ENCODE measurements at places on chromosomes 4 and X.

DNA sequence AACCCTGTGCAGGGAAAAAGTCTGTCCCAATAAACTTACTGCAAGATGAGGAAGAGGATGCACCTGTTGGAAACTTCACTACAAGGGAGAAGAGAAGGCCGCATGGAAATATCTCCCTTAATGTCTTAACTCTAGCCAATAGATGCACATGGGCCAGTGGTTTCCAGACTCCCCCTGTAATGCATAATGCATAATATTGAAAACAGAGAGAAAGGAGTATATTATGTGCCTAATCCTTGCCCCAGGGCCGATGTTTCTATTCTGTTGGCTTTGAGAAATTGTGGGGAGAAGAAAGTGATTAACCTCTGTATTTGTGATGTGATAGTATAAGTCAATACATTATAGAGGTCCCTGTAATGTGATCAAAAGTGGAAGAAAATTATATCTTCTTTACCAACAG, 37.2 kb downstream of the INTS12 start:
- DNase-seq = no peak

GRCh38 chr4:150934022-150934421, 81.1 kb downstream of the LRBA start:
- no peak for DNase-seq

- no peak for DNase-seq
These were observed 133.0 kb downstream of the MAD2L1 start for GRCh38 chr4:119933606-119934005.

GRCh38 chr4:182454440-182455013, 211.3 kb downstream of the TENM3 start:
- DNase-seq = no peak

GRCh38 chr4:24988776-24989175, 42.0 kb downstream of the LGI2 start:
- peak; percentile 22 for DNase-seq

DNA sequence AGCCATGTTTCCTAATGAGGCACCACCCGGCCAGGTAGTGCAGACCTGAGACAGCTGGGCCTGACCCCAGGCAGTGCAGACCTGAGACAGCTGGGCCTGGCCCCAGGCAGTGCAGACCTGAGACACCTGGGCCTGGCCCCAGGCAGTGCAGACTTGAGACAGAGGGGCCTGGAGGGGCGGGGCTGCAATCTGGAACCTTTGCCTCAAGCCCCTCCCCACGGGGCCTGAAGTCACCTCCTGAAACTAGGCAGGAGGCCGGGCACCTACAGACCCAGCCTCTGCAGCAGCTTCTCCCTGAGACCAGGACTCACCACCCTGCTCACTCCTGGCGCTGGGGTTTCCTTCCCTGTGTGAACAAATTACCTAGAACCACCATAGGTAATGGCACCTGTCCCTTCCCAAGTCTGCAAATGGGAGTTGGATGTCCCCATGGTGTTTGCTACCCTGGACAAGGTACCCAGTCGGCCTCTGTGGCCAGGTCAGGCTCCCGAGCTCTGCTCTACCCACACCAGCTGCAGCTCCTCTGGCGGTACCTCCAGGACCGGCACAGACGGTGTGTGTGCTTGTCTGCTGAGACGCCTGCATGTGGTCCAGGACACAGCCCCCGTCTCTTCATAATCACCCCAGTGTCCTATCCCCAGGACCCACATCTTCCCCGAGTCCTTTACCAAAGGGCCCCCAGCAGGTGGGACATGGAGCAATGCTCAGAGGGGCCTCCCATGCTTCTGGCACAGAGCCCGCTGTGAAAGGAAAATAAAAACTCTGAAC, 53.1 kb upstream of the C4orf50 start:
- DNase-seq = no peak

GRCh38 chrX:17542123-17542522, 167.1 kb downstream of the NHS start:
- DNase-seq = no peak

DNA sequence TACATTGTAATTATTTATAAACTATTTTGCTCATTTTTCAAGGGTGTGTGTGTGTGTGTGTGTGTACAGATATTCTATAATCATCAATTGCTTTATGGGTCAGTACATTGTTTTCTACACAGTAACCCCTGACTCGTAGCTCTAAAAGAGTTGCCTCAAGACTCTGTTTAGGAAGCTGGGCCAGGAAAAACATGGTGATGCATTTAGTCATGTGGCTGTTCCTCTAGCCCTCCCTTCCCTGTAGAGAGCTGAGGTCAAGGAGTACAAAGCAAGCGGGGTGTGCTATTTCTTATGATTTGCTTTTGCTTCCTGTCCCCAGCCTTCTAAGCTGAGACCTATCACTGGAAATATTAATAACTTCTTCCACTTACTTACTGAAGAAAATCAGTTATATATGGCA, 34.8 kb upstream of the SPANXD start:
- DNase-seq = no peak

DNA sequence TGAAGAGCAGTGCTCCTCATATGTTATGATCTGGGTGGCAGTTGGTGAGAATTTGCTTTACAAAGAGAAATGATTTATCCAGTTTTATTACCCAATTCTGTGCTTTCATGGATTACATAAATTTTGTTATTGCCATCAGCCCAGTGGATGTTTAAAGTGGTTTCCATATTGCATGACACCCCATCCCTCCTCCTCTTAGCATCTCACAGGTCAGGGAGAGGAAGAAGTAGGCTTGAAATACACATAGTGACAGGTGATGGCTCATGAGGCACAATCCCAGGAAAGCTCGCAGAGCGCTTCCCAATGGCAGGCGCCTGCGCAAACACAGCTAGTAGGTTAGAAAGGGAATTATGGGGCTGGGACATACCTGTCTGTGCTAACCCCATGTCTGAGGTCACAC, 47.7 kb upstream of the GATB start:
- no peak for DNase-seq

DNA sequence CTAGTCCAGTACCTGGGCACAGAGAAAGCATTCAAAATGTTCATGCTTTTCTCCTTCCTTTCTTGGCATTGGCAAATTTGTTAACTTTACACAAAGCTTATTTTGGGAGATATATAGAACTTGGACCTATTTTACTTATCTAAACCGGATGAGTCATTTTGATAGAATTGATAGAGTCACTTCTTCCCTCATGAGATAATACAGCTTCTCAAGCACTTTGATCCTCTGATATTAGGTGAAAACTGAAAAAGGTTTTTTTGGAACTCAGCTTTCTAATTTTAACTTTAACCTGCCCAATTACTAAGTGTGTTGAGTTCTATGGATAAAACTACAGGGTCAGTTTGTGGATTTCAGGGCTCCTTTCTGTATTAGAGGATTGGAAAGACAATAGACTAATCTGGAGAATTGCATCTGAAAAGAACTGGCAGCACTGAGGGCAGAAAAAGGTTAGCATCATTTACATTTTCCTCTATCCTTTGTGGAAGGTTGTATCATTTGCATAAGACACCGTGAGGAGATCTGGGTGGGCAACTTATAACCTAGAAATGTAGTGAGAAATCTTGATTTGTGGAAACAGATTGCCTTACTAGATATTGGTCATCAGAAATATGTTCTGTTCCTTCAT, 2.4 kb downstream of the WDR44 start:
- DNase-seq = no peak

DNA sequence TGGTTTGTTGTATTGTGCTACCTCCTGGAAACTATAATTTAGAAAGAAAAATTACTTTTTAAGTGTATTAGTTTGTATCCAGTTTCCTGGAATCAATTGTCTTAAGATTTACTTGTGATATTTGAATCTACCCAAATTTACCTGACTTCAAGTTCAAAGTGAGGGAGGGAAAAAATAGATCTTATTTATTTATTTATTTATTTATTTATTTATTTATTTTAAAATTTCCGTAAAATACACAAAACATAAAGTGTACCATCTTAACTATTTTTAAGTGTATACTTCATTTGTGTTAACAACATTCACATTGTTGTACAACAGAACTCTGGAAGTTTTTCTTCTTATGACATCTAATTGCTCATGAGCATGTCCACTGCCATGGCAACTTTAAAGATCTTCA, 356.0 kb downstream of the DACH2 start:
- DNase-seq = no peak

GRCh38 chr4:174266416-174266815, 17.1 kb downstream of the FBXO8 start:
- no peak for DNase-seq

DNA sequence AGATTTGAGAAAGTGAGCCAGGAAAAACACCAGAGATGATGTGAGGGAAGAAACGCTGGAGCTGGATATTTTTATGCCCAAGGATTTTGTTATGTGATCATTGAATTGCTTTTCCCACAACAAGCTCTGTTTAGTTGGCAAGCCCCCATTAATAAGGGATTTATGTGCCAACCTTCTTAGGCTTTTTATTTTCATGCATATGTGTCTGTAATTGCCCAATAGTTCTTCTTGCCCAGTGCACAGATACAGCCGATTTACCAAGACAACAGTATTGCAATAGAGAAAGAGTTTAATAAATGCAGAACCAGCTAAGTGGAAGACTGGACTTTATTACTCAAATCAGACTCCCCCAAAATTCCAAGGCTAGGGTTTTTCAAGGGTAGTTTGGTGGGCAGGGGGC, 57.7 kb downstream of the TRIM2 start:
- no peak for DNase-seq

DNA sequence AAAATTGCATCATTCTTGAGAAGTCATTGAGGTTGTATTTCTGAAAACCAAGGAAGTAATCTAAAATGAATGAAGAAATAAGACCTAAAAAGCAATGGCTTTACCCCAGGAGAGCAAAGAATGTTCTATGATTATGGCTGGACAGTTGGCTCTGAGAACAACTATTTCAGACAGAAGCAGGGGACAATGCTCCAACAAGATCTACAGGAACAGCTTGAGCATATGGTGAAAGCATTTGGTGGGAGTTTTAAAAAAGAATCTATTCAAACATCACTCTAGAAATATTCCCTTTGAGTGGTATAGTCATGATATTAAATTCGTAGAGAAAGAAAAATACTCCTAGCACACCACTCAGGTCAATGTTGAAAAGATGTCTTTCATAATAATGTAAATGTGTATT, 26.7 kb downstream of the DYNLT3 start:
- DNase-seq = no peak

GRCh38 chrX:4787971-4788370, 1074.5 kb upstream of the PRKX start:
- peak; percentile 4 for DNase-seq

GRCh38 chrX:30580641-30581040, 3.1 kb upstream of the TASL start:
- DNase-seq = no peak

GRCh38 chrX:55132416-55132815, 43.6 kb downstream of the PAGE2 start:
- DNase-seq = no peak

GRCh38 chr4:155474758-155475157, 98.0 kb upstream of the MAP9 start:
- DNase-seq = no peak

DNA sequence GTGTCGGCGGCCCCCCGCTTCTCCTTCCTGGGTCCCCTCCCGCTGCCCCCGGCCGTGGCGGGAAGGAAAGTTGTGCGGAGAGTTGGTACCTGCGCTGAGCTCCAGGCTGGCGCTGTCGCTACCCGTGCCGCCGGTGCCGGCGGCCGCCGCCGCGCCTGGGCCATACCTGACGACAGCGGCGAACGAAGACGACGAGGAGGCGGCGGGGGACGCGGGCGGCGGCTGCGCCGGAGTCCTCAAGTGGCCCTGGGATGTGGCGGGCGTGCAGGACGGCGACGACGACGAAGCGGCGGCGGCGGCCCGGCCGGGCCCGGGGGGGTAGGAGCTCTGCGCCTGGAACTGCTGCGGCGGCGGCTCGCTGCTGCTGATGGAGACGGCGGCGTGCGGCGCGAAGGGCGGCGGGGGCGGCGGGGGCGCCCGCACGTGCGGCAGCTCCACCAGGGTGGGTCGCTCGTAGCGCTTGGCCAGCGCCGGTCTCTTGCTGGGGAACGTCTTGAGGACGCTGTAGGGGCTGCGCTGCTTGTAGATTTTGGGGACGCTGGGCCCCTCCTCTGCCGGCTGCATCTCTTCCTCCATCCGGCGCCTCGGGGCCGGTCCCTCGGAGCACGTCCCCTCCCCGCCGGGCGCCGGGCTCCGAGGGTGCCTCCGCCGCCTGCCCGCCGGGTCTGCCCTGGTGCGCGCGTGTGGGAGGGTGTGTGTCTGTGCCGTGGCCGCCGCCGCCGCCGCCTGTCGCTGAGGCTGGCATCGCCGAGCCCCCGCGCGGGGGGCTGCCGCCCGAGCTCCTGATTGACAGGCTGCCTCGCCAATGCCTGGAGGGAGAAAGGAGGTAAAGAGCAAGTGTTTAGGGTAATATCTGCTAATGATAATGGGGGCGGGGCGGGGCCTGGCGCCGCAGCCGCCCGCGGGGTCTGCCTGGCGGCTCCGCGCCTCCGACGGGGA, 618 bp downstream of the BEND4 start:
- peak; percentile 67 for DNase-seq

DNA sequence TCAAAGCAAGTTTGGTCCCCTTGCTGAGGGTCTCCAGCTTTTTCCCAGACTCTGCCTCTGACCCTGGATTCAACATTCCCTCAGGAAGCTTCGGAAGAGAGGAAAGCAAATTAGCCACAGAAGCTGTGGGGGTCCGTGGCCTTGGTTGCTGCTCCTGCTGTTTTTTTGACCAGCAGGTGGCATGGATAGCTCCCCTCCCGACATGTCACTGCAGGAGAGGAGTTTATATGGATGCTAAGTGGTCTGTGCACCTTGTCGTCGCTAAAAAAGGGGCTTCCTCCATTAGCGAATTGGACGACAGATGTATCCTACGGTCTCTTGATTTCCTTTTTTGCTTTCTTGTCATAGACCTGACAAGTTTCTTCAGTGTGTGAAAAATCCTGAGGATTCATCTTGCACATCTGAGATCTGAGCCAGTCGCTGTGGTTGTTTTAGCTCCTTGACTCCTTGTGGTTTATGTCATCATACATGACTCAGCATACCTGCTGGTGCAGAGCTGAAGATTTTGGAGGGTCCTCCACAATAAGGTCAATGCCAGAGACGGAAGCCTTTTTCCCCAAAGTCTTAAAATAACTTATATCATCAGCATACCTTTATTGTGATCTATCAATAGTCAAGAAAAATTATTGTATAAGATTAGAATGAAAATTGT, 70.2 kb downstream of the CD38 start:
- DNase-seq = no peak

DNA sequence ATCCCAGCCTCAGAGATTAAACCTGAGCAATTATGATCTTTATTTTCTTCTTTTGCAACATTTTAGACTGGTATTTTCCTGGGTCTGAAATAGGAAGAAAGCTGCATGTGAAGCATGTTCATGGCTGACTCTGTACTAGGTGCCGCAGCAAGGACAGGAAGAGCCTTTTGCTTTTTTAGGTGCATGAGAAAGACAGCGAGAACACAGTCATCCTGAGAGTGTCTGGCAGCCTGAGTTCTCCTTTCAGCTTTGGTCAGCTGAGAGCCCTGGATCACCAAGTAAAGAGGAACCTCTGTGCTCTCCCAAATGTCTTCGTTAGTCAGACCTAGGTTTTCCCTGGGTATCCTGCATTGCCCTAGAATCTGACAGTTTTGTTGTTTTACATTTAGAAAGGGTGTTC, 29.8 kb downstream of the FAM149A start:
- DNase-seq = no peak

GRCh38 chr4:100938698-100939097, 408.6 kb downstream of the PPP3CA start:
- DNase-seq = no peak

All from hematopoietic multipotent progenitor cell treated with erythropoietin and hydrocortisone succinate and interleukin-3 and kit ligand, for 6 days (in vitro differentiated cells).